Activated CD8-positive, alpha-beta T cell treated with anti-CD3 and anti-CD28 coated beads, Interleukin-2, amount 10 ng/mL, durations not matched to agents 7 days and 5 days (primary cell): ENCODE measurements at places on chromosomes 4 and X. TPM values are rescaled to one million over a fixed set of nuclear protein-coding genes. Genes with fewer than 3 reads are reported as not detected.
A peak's percentile ranks its signal among the peaks of the same experiment; 100 is the strongest.

GRCh38 chrX:28584025-28584424, 3.2 kb upstream of the IL1RAPL1 start:
- no peak overlapping the region for H3K27ac ChIP-seq
- no peaks in the 10 kb centered on the region for H3K4me1 ChIP-seq
- no peak overlapping the region for H3K4me3 ChIP-seq

- H3K4me1 ChIP-seq, result peaks cover 2% of the 10 kb centered on the region
- no peaks in the 10 kb centered on the region for H3K36me3 ChIP-seq
- no peak overlapping the region for H3K4me3 ChIP-seq
- no peak for DNase-seq
Measured at GRCh38 chrX:31092476-31092875, 20.6 kb upstream of the FTHL17 start.

DNA sequence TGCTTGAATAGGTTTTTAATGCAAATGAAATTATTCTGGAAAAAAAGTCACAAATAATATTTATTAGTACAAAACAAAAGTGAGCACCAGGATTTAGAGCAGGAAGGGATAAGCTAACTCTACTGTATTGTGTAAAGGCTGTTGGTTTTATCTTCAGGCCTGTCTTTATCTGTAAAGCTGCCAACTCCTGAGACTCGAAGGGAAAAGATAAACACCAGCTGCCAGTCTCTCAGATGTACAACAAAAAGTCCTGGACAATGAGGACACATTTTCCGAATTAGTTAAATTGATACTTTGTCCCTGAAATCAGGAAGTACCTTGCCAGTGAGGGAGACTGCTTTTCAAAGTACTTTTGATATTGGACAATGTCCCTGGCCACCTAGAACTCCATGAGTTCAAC, 8.8 kb downstream of the DDX60 start:
- no peaks in the 10 kb centered on the region for H3K27me3 ChIP-seq
- no peak overlapping the region for H3K27ac ChIP-seq
- peaks cover 67% of the 10 kb centered on the region for H3K4me1 ChIP-seq
- peaks cover 71% of the 10 kb centered on the region for H3K36me3 ChIP-seq
- DNase-seq, result no peak

DNA sequence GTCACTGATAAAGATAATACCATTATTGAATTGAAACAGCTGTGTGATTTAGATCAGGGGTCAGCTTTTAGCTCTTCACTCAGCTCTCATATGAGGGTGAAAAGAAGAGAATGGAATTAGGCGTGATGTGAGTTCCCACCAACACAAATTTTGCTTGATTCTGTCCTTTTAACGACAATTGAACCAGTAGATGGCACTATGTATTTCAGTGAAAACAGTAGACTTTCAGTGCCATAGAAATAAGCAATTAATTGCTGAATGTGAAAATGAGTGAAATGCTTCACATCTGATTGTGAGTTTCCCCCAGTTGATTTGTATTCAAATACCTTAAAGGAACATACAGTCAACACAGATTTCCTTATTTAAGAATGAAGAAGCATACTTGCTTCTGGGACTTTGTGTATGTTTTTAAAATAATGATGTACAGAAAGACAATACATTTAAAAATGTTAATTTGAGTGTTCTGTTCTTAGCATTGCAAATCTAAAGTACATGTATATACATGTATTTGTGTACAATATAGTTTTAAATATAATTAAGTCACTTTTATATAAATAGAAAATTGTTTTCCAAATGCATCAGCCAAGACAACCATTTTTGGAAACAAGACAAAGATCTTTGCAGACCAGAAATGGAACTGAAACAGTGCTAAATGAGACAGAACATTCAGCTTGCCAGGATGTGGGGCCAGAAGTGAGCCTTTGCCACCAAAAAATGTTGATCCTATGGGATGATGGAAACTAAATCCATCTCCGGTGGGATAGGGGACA, 178.8 kb downstream of the SNCA start:
- H3K4me1 ChIP-seq, result no peaks in the 10 kb centered on the region
- H3K27me3 ChIP-seq, result peaks cover 23% of the 10 kb centered on the region
- no peak overlapping the region for H3K4me3 ChIP-seq
- DNase-seq, result no peak
- no peaks in the 10 kb centered on the region for H3K36me3 ChIP-seq

GRCh38 chr4:183329954-183330742, 7.9 kb upstream of the CLDN24 start:
- H3K4me1 ChIP-seq, result peaks cover 2% of the 10 kb centered on the region
- no peak overlapping the region for H3K27ac ChIP-seq
- no peak for DNase-seq
- H3K27me3 ChIP-seq, result peaks cover 14% of the 10 kb centered on the region

- H3K4me1 ChIP-seq, result no peaks in the 10 kb centered on the region
- H3K36me3 ChIP-seq, result no peaks in the 10 kb centered on the region
- no peak for DNase-seq
- no peak overlapping the region for H3K4me3 ChIP-seq
- H3K27me3 ChIP-seq, result no peaks in the 10 kb centered on the region
Measured at GRCh38 chr4:44761306-44761705, 35.0 kb upstream of the GNPDA2 start.

DNA sequence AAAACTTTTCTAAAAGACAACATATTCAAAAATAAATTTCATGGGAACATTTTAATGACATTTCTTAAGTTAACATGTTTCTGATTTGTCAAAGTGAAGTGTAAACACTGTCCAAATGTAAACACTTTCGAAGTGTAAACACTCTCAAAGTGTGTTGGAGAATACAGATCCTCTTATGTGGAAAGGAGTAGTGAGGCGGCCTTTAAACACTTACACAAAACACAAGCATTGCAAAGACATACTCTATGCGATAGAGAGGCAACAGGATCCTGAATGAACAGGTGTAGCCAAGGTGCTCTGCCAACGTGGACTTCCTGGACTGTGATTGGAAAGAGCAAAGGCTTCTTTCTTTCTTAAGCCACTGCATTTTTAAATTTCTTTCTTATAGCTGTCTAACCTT, 62.7 kb upstream of the PGM2 start:
- DNase-seq, result no peak
- H3K4me3 ChIP-seq, result no peak overlapping the region
- H3K4me1 ChIP-seq, result peaks cover 6% of the 10 kb centered on the region
- no peaks in the 10 kb centered on the region for H3K36me3 ChIP-seq
- no peak overlapping the region for H3K27ac ChIP-seq

GRCh38 chr4:153452658-153453378, 13.3 kb upstream of the TMEM131L start:
- peaks cover 45% of the 10 kb centered on the region for H3K4me1 ChIP-seq
- H3K27me3 ChIP-seq, result no peaks in the 10 kb centered on the region
- no peak for DNase-seq
- no peak overlapping the region for H3K4me3 ChIP-seq
- peak overlapping the region; percentile 0 for H3K27ac ChIP-seq
- H3K36me3 ChIP-seq, result no peaks in the 10 kb centered on the region

DNA sequence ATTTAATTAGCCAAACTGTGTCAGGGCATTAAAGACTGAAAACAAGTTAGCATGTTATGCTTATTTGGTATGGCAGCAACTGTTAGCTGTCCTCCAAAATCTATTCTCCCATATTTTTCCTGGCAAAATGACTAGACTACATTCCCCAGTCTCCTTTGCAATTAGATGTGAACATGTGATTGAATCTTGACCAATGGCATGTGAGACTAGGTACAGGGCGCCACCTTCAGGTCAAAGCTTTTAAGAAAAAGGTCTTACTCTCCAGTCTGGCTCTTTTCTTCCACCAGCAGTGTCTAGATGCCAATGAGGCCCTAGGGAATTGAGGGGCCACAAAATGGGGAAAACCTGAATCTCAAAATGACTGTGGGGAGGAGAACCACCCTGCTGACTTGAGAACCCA, 408.2 kb downstream of the SMARCA1 start:
- H3K36me3 ChIP-seq, result no peaks in the 10 kb centered on the region
- no peak overlapping the region for H3K4me3 ChIP-seq
- no peak overlapping the region for H3K27ac ChIP-seq
- peak; percentile 26 for DNase-seq
- H3K4me1 ChIP-seq, result no peaks in the 10 kb centered on the region

GRCh38 chrX:103386332-103386731, 10.0 kb downstream of the BEX3 start:
- no peak overlapping the region for H3K4me3 ChIP-seq
- no peaks in the 10 kb centered on the region for H3K36me3 ChIP-seq
- H3K27ac ChIP-seq, result no peak overlapping the region

DNA sequence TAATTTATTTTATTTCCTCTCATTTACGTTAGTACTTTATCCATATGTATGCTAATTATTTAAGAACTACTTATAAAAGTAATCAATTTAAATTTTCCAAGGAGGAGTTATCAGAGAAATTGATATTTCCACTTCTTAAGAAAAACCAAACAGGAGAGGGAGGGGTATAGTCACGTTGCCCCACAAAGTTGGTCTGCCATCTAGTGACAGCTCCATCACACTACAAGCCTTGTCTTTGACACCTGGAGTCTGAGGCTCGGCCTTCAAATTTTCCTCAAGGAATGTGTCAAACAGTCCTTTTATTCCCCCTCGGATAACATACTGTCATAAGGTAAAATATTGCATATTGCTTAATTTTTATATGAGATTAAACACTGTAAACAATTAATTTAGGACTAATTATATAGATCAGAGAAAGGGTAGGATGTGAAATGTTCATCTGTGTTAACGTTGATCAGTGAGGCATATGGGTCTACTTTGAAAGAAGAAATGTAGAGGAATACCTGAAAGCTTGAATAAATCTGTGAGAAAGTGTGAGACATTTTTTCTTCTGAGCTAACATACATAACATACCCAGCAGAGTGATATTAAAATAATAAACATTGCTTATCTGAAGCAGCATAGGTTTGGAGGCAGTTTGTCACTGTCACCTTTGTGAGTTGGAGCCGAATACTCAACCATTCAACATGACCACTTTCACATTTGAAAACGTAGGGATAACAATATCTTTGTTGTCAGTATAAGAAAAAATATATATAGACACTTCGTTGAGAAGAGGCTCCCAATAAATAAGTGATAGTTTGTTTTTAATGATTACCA, 114.4 kb downstream of the GLRA3 start:
- H3K36me3 ChIP-seq, result no peaks in the 10 kb centered on the region
- H3K27me3 ChIP-seq, result no peaks in the 10 kb centered on the region
- H3K4me3 ChIP-seq, result no peak overlapping the region
- no peak overlapping the region for H3K27ac ChIP-seq
- peak; percentile 34 for DNase-seq
- no peaks in the 10 kb centered on the region for H3K4me1 ChIP-seq

DNA sequence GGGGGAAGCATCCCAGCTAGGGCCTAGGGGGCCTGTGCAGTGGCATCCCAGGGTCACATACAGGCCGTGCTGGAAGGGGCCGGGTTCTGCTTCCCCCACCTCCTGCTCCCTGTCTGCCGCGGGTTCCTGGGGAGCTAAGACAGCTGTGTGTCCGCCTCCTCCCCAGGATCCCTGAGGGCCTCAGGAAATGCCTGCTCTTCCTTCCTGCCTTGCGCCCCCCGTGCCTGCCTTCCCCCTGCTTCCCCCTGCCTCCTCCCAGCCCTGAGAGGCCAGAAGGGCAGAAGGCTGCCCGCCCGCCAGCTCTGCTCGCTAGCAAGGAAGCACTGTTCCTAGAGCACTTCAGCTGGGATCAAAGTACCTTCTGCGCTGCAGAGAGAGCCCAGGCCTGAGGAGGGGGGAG, 2.9 kb upstream of the BGN start:
- H3K4me3 ChIP-seq, result no peak overlapping the region
- no peaks in the 10 kb centered on the region for H3K4me1 ChIP-seq
- H3K36me3 ChIP-seq, result no peaks in the 10 kb centered on the region
- DNase-seq, result no peak
- no peak overlapping the region for H3K27ac ChIP-seq
- H3K27me3 ChIP-seq, result peaks cover 3% of the 10 kb centered on the region

DNA sequence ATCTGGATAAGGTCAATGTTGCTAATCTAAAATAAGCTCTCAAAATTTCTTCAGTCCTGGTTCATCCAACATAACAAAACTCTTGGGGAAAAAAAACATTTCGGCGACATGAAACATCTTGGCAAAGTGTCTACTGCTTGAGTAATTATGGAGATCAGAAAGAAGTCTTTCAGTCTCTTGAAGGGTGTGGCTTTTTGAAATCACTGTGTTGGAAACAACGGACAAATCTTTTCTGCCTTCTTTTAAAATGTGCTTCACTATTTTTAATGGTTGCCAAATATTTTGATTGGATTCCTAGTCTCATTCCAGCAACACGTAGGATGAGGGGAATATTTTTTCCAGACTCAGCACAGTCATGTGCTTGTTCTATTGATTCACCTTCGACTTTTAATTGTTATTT, 138.6 kb downstream of the KLHL8 start:
- no peak for DNase-seq
- no peaks in the 10 kb centered on the region for H3K27me3 ChIP-seq
- peaks cover 14% of the 10 kb centered on the region for H3K4me1 ChIP-seq
- H3K27ac ChIP-seq, result no peak overlapping the region

DNA sequence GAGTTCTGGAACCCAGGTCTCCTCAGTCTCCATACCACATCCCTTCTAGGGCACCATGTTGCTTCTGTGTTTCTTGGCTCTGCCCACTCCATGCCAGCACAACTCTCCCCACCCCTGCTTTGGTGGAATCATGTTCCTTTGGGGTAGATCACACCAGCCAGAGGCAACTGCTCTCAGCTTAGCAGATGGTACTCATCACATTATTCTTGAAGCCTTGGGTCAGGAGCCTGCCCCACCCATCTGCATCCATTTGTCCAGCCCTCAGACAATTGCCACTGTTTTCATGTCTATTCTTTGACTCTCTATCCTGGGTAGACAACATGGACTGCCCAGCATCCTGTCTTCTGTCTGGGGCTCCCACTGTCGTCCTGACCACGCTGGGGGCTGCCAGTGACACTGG, 147.6 kb downstream of the PTTG2 start:
- H3K4me3 ChIP-seq, result no peak overlapping the region
- no peaks in the 10 kb centered on the region for H3K27me3 ChIP-seq
- H3K36me3 ChIP-seq, result peaks cover 46% of the 10 kb centered on the region
- DNase-seq, result no peak

DNA sequence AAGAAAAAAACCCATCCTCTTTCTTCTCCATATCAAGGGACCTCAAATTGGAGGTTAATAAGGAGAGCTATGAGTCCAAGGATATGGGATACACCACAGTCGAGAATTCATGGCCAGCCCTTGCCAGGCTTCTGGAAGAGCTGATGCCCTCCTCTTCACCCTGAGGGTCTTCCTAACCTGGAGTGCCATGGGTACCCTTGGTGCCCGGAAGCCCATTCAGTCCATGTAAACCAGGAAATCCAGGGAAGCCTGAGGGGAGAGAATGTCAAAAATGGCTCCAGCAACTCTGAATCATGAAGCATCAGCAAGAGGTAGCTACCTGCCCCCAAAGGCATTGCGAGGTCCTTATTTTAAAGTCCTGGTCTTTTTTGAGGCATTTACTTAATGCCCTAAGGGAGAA, 78.2 kb downstream of the ATG4A start:
- DNase-seq, result no peak
- no peak overlapping the region for H3K27ac ChIP-seq
- no peak overlapping the region for H3K4me3 ChIP-seq
- H3K4me1 ChIP-seq, result no peaks in the 10 kb centered on the region

GRCh38 chrX:12970691-12971202, 4.2 kb upstream of the TMSB4X start:
- peaks cover 45% of the 10 kb centered on the region for H3K4me1 ChIP-seq
- H3K27ac ChIP-seq, result peak overlapping the region; percentile 97
- peak; percentile 71 for DNase-seq
- H3K27me3 ChIP-seq, result no peaks in the 10 kb centered on the region
- H3K4me3 ChIP-seq, result peak overlapping the region; percentile 95

Gene DOK7
- total RNA-seq, result not detected

Gene HOPX
- 63.6 TPM for total RNA-seq

Gene PAGE1
- total RNA-seq, result not detected

Gene GABRG1
- not detected for total RNA-seq

Gene AGTR2
- not detected for total RNA-seq

Gene HEPH
- not detected for total RNA-seq

Gene PNMA6F
- total RNA-seq, result not detected

Gene PLP1
- not detected for total RNA-seq

Gene NXF2
- not detected for total RNA-seq
